ENCODE measurements at places on chromosomes 5 and 9.

- DNase-seq = no peak
Measured at GRCh38 chr9:115378241-115378640, 260.3 kb upstream of the TNC start.

DNA sequence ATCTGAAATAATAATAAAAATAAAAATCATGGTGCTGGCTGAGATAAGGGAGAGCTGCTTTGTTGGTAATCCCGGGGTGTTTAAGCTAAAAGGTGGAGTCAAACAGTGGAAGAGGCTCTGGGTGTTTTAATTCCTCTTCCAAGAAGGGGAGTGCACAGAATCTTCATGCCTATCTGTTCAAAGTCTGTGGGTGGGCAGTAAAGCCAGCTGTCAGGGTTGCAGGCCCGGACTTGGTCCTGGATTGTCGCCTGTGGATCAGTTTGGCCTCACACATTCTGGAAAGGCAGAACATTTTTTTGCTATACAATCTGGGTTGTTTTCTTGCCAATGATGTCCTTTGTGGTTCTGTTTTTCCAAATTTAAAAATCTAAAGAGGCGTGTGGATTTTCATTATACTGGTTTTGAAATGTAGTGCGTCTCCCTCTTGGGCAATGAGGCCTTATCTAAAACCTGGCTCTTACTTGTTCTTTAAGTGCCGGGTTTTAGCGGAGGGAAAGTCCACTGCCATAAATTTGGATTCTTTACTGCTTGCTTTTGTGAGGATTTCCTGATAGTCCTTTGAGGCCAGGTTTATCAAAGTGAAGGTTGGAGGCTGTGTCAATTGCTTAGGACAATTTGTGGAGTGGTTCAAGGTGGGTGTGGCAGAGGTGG, 5.8 kb downstream of the ANKDD1B start:
- no peak for DNase-seq

DNA sequence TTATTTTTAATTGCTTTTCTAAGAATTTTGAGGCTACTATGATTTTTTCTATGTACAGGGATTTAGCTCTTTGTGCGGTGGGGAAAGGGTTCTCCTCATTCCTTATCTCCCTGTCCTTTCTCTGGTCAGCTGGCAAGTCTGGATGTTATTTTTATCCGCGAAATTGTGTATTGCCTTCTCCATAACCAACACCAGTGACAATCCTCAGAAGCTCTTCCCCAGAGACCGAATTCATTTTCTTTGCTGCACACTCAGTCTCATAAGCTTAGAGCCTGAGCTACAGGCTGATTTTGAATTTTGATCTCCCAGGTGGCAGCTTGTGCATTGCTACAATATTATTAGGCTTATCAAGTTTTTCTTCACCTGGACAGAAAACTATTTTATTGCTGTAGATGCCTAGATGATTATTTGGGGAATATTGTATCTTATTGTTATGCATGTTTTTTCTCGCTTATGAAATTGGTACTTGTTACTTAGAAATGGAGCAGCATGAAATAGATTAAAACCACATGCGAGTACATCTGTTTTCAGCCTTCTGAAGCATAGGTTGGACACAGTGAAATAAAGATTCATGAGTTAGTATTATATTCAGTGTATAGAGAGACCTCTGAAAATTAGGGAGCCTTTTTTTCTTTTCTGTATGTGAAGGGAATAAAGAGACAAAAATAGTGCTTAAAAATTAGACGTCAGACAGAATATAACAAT, 27.3 kb downstream of the CPEB4 start:
- no peak for DNase-seq

- DNase-seq = no peak
Measured at GRCh38 chr9:9173264-9173663, 1373.7 kb upstream of the DMAC1 start.

GRCh38 chr9:93869088-93869487, 86.1 kb downstream of the BARX1 start:
- DNase-seq = no peak

GRCh38 chr5:128537221-128537999, 635 bp downstream of the FBN2 start:
- DNase-seq = no peak

Data from epithelial cell of proximal tubule (primary cell).